ENCODE measurements at places on chromosomes 1 and 21. TPM values are rescaled to one million over a fixed set of nuclear protein-coding genes. Genes with fewer than 3 reads are reported as not detected.

NUDT4B gene
- polyA plus RNA-seq, result 2.3 TPM

TSACC gene
- not detected for polyA plus RNA-seq

TRIM67 gene
- 1.9 TPM for polyA plus RNA-seq

KCNA3 gene
- 4.5 TPM for polyA plus RNA-seq

SPRR3 gene
- not detected for polyA plus RNA-seq

ERRFI1 gene
- 8.9 TPM for polyA plus RNA-seq

PLA2G4A gene
- 0.64 TPM for polyA plus RNA-seq

KCNQ4 gene
- polyA plus RNA-seq, result 1.8 TPM

DEPDC1 gene
- 2.3 TPM for polyA plus RNA-seq

COL16A1 gene
- polyA plus RNA-seq, result 4.9 TPM

CHRNB2 gene
- polyA plus RNA-seq, result 20.1 TPM

DIO1 gene
- not detected for polyA plus RNA-seq

AK5 gene
- polyA plus RNA-seq, result 34.6 TPM

Data from brain (organoid and tissue), 16 donors.